ENCODE measurements at places on chromosomes 6 and 20.

- no peak for ATAC-seq
Observed at GRCh38 chr6:26493258-26493657, 6.8 kb upstream of the BTN1A1 start.

GRCh38 chr6:3406891-3407809, 49.7 kb downstream of the SLC22A23 start:
- ATAC-seq = no peak

- ATAC-seq = peak; percentile 63
Observed at GRCh38 chr6:149317644-149318571, at the start of gene TAB2. Gene TAB2, plus strand, starts transcription at chr6:149317712. Its CDS starts 52,286 bp downstream, at chr6:149369998.

GRCh38 chr6:168950858-168951214, 302.8 kb downstream of the THBS2 start:
- no peak for ATAC-seq

- ATAC-seq = no peak
Observed at GRCh38 chr6:75349262-75349984, 64.8 kb upstream of the TMEM30A start.

- no peak for ATAC-seq
Observed at GRCh38 chr20:62495749-62496567, 20.2 kb upstream of the GATA5 start.

GRCh38 chr6:46352541-46353268, 138.5 kb downstream of the RCAN2 start:
- no peak for ATAC-seq

- no peak for ATAC-seq
Observed at GRCh38 chr6:119255492-119255891, 94.1 kb downstream of the MAN1A1 start.

DNA sequence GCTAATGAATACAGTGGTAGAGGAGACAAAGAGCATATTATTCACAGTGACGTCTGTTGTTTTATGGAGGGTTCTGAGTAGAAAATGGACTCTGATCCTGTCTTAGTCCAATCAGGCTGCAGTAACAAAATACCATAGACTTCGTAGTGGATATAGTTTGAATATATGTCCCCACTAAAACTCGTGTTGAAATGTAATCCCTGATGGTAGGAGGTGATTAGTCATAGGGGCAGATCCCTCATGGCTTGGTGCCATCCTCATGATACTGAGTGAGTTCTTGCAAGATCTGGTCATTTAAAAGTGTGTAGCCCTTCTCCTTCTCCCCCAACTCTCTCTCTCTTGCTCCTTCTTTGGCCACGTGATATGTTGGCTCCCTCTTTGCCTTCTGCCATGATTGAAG, 82.5 kb downstream of the CD83 start:
- no peak for ATAC-seq

DNA sequence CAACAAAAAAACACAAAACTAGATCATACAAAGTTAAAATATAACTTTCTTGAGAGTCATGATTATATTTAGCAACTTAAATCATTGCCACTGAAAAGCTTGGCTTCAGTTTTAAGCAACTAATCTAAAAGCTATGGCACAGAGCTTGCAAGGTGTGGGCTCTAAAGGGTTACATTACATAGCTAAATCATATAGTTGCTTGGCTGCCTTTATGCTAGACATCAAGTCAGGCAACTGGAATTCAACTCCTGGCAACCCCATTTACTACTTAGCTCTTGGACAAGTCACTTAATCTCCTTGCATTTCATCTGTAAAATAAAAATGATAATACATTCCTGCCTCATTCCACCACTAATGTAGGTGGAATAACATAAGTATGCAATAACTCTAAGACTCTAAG, 40.9 kb upstream of the GCM1 start:
- ATAC-seq = no peak

- no peak for ATAC-seq
Observed at GRCh38 chr20:47964149-47964548, 178.9 kb upstream of the SULF2 start.

- ATAC-seq = no peak
Observed at GRCh38 chr6:87661503-87661902, 40.5 kb downstream of the AKIRIN2 start.

- peak; percentile 64 for ATAC-seq
Observed at GRCh38 chr20:53738945-53739798, 145.5 kb upstream of the ZNF217 start.

DNA sequence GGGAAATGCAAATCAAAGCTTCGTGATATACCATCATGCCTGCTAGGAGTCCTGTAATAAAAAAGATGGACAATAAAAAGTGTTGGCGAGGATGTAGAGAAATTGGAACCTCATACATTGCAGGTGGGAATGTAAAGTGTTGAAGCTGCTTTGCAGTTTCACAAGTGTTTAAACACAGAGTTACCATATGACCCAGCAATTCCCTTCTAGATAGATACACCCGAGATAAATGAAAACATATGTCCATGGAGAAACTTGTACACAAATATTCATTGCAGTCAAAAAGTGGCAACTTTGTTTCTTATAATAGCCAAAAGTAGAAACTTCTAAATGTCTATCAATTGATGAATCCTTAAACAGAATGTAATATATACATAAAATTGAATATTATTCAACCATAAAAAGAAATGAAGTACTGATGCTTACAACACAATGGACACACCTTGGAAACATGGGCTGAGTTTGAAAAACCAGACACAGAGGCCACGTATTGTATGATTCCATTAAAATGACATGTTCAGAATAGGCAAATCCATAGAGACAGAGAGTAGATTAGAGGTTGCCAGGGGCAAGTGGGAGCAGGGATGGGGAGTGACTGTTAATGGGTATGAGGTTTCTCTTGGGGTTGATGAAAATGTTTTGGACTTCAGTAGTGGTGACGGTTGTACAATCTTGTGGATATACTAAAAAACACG, 20.8 kb upstream of the ERVFRD-1 start:
- no peak for ATAC-seq

DNA sequence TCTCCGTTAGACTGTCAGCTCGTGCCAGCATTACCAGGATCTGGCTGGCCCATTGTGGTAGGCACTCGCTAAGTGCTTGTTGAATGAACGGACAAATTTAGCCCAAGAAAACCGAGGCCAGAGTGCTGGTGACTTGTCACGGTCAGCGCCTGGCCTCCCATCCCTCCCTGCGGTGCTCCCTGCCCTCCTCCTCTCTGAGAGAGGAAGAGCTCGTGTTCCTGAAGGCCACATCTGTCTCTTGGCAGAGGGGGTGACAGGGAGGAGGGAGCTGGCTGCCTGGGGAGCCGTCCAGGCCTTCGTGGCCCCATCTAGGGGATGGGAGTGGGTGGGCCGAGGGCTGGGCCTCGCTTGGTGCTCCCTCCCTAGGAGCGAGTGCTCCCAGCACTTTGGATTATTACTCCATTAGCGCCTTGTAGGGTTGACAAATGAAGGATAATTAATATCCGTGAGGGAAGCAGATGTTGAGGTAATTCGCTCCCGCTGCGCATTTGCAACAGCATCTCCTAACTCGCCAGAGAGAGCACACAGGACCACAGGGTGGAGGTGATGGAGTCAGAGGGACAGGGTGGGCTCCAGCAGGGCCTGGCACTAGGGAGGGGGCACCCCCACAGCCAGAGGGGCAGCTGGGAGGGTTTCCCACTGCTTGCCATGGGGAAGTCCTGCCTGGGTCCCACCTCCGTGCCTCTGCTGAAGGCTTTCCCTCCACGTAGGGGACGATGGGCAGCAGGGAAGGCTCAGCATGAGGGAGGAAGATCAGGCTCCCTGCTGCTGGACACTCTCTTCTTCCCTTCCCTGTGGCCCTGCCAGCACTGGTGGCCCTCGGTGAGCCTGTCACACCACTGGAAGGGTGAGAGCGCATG, 37.0 kb downstream of the VSTM2L start:
- ATAC-seq = no peak

GRCh38 chr6:169725125-169726048, 1.1 kb upstream of the PHF10 start:
- ATAC-seq = peak; percentile 27

GRCh38 chr6:54335871-54336270, 27.6 kb downstream of the TINAG start:
- no peak for ATAC-seq

DNA sequence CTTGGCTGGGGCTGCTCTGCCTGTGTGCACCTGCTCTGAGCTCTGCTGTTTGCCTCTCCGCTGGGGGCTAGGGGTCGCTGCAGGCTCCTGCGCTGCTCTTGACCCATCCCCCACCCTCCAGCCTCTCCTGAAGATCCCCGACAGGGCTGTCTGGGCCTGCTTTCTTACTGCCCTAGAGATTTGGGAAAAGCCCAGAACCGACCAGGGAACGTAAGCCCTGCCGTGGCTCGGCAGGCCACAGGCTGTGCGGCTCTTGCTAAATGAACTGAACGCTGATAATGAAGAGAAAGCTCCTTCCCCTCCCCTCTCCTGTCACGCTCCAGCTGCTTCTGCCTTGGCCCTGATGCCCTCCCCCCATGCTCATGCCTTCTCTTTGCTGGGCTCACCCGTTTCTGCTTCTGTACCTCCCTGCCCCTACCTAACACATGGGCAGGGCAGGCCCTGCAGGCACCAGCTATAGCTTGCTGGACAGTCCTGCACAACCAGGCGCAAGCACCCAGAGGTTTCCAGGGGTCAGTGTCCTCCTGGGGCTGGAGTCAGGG, 32.0 kb upstream of the PCMTD2 start:
- no peak for ATAC-seq

DNA sequence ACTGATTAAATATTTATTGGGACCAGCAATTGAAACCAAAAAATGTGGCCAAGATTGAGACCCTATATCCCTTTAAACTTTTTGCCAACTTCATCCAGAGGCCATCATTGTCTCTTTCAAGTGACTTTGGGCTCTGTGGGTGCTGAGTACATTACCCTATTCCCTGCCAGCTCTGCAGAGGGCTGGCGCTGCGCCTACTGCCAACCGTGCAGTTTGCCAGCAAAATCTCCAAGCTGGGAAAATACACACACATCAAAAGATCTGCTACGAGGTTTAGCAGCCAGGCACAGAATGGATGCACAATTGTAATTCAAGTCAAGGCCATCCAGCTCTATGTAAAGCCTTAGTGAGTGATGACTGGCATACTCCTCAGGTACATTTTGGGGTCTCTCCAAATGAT, 125.0 kb downstream of the CBLN4 start:
- ATAC-seq = no peak

DNA sequence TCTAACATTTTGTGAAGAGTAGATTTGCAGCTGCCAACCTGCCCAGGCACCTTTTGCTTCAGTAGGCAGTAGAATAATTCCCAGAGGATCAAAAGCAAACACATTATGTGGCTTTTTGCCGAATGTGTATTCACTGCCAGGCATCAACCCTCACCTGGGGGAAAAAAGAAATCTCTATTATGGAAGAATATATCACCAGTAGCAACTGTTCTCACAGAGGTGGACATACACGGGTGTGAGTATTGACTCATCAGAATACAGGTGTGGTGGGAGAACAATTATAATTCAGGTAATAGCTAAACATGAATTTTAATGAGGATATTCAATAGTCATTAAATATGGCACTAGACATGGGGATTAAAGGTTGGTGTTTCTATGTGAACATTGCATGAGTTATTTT, 910.7 kb downstream of the TFAP2A start:
- no peak for ATAC-seq

DNA sequence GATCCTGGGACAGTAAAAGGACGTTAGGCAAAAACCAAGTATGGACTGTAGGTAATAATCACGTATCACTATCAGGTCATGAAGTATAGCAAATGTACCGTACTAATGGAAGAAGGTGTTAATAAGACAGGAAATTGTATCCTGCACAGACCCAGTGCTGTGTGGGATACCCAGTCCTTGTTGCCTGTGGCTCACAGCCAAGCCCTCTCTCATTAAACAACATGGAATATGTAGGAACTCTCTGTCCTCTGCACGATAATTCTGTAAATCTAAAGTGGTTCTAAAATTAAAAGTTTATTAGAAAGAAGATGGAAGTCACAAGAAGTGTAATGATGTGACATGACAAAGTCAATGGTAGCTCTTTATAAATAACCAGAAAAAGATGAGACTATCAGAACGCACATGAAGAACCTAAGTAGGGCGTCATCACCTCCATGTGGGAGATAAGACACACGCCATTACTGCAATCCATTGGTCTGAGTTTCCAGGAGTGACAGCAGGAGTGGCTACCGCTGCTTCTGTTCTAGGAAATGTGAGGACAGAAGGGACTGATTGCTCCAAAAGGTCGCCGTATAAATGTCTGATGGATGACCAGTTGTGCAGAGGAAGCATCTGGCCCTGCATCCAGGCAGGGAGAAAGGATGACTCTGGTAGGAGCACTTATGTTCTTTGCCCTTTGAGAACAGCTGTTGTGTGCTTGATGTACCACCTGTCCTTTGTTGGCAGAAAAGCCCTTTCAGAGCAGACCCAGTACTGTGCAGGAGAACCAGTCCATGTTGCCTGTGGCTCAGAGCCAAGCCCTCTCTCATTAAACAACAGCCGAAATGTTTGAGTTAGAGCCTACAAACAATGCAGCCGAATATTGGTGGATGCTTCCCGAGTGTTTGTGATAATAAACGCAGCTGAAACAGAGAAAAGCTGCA, 125.6 kb downstream of the FIG4 start:
- no peak for ATAC-seq

- ATAC-seq = no peak
Observed at GRCh38 chr6:7417684-7418083, 28.1 kb downstream of the RIOK1 start.

- no peak for ATAC-seq
Observed at GRCh38 chr6:31379850-31380249, 22.9 kb upstream of the HLA-B start.

Measured in stimulated activated memory B cell treated with anti-CD40 and anti-IgM and Interleukin-4, amounts not matched to agents 10 μg/mL and 1 μg/mL and 100 μg/mL, for 72 hours (primary cell).